ENCODE measurements at places on chromosomes 11 and 22. TPM values are rescaled to one million over a fixed set of nuclear protein-coding genes. Genes with fewer than 3 reads are reported as not detected.

The TMEM191C gene
- total RNA-seq = 1.4 TPM

DNA sequence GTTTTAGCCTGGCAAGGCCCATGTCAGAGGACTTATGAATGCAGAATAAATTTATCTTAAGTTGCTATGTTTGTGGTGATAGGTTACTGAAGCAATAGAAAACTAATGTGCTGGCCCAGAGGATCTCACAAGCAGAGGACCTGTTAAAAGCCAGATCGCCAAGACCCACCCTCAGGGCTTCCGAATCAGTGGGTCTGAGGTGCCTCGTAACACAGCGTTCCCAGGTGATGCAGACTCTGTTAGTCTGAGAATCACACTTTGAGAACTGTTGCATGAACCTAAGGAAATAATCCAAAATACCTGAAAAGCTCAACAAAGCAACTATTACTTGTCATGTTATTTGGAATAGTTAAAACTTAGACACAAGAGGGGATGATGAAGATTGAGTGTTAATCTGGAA, 6.7 kb upstream of the SCARF2 start:
- H3K4me1 ChIP-seq = peaks cover 5% of the 10 kb centered on the region
- H3K27me3 ChIP-seq = no peaks in the 10 kb centered on the region
- DNase-seq = no peak
- H3K27ac ChIP-seq = no peak overlapping the region
- peaks cover 4% of the 10 kb centered on the region for H3K36me3 ChIP-seq
- H3K4me3 ChIP-seq = no peak overlapping the region

GRCh38 chr22:36546932-36547331, 18.0 kb upstream of the EIF3D start:
- DNase-seq = no peak
- H3K36me3 ChIP-seq = no peaks in the 10 kb centered on the region
- H3K4me1 ChIP-seq = peaks cover 12% of the 10 kb centered on the region

- no peak overlapping the region for H3K27ac ChIP-seq
- H3K4me1 ChIP-seq = no peaks in the 10 kb centered on the region
- DNase-seq = no peak
- H3K27me3 ChIP-seq = no peaks in the 10 kb centered on the region
- no peaks in the 10 kb centered on the region for H3K36me3 ChIP-seq
Measured at GRCh38 chr11:41403458-41403857, 56.0 kb downstream of the LRRC4C start.

DNA sequence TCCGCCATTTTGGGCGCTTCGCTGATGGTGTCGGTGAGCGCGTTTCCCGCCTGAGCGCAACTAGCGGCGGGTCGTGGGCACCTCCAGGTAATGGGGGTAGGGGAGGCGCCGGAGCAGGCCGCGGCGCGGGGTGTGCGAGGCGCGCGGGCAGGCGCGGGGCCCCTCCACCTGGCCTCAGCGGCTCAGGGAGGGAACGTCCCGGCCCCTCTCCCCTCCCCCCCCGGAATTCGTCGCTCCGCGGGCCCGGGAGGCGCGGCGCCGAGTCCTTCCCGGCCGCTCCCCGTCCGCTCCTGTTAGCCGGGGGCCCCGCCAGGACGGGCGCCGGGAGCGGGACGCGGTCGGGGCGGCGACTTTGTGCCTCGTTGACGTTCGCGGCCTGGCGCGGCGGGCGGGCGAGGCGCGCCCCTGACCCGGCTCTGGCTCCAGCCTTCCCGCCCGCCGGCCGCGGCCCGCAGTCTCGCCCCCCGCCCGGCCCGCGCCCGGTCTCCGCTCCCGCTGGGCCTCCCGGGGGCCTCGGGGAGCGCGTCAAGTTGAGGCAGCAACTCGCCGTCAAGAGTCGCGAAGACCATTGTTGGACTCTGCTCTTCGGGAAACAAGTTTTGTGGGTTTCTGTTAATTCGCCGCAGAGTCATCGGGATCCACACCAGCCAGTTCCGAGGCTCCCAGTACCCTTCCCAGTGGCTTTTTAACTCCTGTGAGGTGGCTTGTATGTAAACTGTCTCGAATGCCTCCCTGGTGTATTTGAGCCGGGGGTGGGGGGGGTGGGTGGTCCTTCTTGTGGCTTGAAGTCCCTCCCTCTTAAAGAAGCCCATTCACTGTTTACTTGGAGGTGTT, at the start of gene PPP6R3:
Gene PPP6R3, plus strand, starts transcription at position 12 of the 834 bp plus-strand sequence. CDS start 76,913 bp downstream, outside the sequence.
- H3K4me1 ChIP-seq = peaks cover 36% of the 10 kb centered on the region
- peak; percentile 28 for DNase-seq
- peak within 1 kb of the TSS; percentile 91 for H3K27ac ChIP-seq
- H3K36me3 ChIP-seq = peaks cover 11% of the 10 kb centered on the region
- peak within 1 kb of the TSS; percentile 88 for H3K4me3 ChIP-seq
- H3K27me3 ChIP-seq = no peaks in the 10 kb centered on the region

- no peaks in the 10 kb centered on the region for H3K27me3 ChIP-seq
- H3K4me3 ChIP-seq = no peak overlapping the region
- H3K36me3 ChIP-seq = no peaks in the 10 kb centered on the region
- H3K4me1 ChIP-seq = peaks cover 29% of the 10 kb centered on the region
Measured at GRCh38 chr11:8907116-8907515, 3.9 kb upstream of the AKIP1 start.

DNA sequence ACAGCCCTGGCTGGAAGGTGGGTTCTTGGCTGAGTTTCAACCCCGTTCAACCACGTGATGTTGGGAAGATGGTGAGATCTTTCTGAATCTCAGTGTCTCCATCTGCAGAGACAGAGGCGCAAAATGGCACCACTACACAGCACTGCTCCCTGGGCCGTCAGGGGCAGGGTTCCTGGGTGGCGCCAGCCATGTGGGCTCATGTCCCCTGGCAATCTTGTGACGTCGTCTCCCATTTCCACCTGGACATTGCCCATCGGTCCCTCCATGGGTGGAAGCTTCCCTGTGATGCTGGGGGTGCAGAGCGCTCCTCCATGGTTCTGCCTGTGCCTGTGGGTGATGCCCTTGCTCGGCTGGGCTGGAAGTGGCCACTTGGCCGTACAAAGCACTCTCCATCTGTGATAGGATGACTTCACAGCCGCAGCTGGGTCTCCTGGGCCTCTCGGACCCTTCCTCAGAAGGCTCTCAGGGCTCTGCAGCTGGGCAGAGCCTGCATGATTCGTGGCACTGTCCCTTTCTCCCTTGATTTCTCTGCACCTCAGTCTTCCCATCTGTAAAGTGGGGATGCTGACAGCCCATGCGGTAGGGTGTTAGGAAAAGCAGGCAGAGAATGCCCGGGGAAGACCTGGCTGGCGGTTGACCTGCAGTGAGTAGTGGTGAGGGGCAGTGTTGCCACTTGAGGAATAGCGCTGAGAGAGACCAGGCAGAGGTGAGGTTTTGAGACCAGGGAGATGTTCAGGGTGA, 35.2 kb downstream of the SMIM38 start:
- DNase-seq = no peak
- H3K4me1 ChIP-seq = peaks cover 3% of the 10 kb centered on the region
- no peak overlapping the region for H3K27ac ChIP-seq
- H3K27me3 ChIP-seq = no peaks in the 10 kb centered on the region
- H3K4me3 ChIP-seq = no peak overlapping the region

The NFAM1 gene
- 0.15 TPM for total RNA-seq

DNA sequence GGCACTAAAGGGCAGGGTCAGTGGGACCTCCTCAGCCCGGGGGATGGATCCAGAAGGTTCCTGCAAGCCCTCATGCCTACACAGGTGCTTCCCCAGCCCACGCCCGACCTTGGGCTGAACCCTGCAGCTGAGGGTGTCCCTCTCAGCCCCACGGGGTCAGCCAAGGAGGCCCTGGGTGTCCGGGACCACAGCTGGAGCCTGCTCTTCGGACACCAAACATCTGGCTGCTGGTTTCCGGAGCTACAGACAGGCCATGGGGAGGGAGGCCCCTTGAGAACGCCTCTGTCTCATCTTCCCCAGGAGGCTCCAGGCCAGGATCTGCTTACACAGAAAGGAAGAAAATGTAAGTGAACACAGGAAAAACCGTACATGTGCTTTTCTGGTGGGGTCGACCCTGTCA, 355.7 kb downstream of the MN1 start:
- no peak overlapping the region for H3K4me3 ChIP-seq
- peaks cover 2% of the 10 kb centered on the region for H3K27me3 ChIP-seq
- no peaks in the 10 kb centered on the region for H3K4me1 ChIP-seq
- no peak for DNase-seq

- peaks cover 10% of the 10 kb centered on the region for H3K4me1 ChIP-seq
- no peak for DNase-seq
- H3K27me3 ChIP-seq = peaks cover 6% of the 10 kb centered on the region
- no peak overlapping the region for H3K27ac ChIP-seq
- no peaks in the 10 kb centered on the region for H3K36me3 ChIP-seq
Measured at GRCh38 chr11:134069426-134070341, 812 bp downstream of the JAM3 start.

Measured in activated CD4-positive, alpha-beta memory T cell treated with anti-CD3 and anti-CD28 coated beads for 36 hours (primary cell).